GM04503 (cell line): ENCODE measurements at places on chromosomes 4 and X.

GRCh38 chr4:176788971-176789370, 3.8 kb downstream of the VEGFC start:
- no peak for DNase-seq

GRCh38 chr4:56681853-56682525, 893 bp upstream of the HOPX start:
- DNase-seq, result no peak

DNA sequence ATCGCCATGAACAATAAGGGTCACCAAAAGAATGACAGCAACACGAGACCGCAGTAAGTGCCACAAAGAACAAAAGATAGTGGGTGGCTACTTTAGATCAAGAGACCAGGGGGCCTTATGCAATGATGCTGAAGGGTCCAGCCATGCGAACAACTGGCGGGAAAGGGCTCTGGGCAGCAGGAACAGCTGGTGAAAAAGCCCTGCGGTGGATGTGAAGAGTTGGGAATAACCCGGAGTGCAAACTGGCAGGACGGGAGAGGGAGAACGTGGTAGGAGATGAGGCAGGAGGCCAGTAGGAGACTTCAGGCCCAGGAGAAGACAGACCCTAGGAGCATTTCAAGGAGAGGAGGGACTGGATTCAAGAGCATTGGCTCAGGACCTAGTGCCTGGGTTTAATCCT, 120.2 kb downstream of the AFAP1 start:
- no peak for DNase-seq

- DNase-seq, result no peak
Observed at GRCh38 chr4:167987285-167987684, 105.1 kb upstream of the ANXA10 start.

DNA sequence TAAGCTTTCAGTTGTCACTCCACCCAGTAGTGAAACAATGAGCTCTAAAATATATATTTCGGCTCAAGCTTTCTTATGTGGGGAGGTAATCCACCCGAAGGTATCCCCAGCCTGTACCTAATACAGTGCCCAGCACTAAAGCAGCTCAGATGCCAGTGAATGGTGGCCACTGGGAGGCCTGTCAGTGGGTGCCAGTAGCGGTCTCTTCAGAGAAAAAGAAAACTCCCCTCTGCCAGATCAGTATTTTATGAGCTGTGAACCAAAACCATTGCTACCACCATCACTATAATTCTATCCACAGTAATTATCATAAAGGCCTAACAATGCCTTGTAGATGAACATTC, 835 bp upstream of the NFKB1 start:
- no peak for DNase-seq

GRCh38 chr4:146155152-146155724, 20.3 kb upstream of the LSM6 start:
- no peak for DNase-seq

- no peak for DNase-seq
Observed at GRCh38 chr4:65007841-65008439, 598.7 kb upstream of the TECRL start.

DNA sequence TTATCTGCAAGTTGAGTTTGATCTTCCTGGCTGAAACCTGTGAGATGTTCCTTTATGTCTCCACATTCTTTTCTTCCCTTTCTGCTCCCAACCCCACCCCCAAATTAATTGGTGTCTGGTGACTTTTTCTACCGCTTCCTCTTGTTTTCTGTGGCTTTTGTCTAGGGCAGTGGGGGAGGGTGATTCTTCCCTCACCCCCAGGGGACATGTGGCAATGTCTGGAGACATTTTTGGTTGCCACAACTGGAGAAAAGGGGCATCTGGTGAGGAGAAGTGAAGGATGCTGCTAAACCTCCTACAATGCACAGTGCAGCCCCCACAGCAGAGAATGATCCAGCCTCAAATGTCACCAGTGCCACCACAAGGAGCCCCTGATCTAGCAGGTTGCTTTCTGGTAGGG, 152.9 kb downstream of the NHS start:
- no peak for DNase-seq

DNA sequence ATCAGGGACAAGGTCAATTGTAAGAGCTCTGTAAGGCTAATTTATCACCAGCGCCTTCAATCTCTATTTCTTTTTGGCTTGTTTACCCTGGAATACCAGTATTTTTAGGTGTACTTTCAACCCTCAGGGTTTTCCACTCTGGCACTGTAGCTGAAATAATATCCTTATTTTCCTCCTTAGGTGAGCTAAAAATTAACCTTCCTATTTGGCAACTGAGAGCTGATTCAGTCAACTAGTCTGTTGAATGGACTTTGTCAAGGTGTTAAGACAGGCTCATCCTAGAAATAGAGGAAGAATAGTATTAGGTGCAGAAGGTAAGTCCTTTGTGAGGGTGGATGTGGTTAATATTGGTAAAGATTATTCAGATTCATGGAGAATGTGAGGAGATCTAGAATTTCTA, 101.3 kb upstream of the BANK1 start:
- DNase-seq, result no peak

- no peak for DNase-seq
Observed at GRCh38 chr4:23290656-23291055, 597.9 kb downstream of the GBA3 start.

DNA sequence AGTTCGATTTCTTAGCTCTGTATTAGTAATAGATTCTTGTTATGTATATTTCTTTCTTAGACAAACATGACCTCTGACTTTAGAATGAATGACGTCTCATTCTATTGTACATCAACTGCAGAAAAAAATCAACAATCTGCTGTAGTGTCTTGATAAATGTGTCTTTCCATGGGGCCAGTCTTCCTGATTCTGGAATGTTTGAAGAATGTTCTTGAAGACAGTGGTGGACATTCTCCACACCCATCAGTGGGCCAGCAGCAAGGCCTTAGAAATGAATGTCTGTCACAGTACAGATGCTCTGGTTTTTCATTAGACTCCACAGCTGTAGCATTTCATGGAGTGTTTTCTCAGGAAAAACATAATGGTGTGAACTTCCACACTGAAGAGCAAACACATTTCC, 63.2 kb upstream of the FAM47B start:
- DNase-seq, result no peak

DNA sequence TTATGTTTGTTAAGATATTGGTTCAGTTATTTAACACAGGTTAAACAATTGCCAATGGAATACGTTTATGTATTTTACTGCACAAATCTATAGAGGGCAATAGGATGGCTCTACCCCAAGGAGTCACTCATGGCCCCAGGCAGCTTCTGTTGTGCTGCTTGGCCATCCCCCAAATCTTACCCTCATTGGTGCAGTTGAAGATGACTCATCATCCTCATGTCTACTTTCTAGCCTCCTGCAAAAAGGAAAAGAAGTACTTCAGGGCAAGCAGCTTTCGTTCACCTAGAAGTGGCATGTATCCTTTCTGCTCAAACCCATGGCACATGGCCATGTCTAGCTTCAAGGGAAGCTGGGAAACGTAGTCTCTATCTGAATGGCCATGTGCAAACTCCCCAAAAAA, 14.2 kb downstream of the PHOX2B start:
- no peak for DNase-seq

DNA sequence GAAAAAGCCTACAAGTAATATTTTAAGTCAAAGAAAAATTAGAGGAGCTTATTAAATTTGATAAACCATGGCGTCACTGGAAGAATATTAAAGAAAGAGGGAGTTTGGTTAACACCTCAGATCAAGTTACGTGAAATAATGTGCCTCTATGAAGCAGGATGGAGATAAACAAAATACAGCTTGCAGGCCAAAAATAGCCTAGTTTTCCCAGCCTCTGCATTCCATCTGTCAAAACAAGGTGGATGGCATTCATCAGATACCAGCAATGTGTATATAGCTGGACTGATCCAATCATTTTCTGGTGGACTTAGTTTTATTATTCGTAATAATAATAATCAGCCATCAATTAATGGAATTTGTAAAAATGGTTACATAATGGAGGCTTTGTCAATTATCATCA, 230.7 kb downstream of the NR3C2 start:
- no peak for DNase-seq

GRCh38 chr4:183202523-183202922, 103.5 kb downstream of the WWC2 start:
- DNase-seq, result no peak

GRCh38 chr4:95957054-95957453, 117.2 kb downstream of the PDHA2 start:
- no peak for DNase-seq

- no peak for DNase-seq
Observed at GRCh38 chr4:104492183-104492771, 2.4 kb downstream of the CXXC4 start.

- DNase-seq, result no peak
Observed at GRCh38 chr4:87680271-87680670, 30.2 kb downstream of the DMP1 start.

DNA sequence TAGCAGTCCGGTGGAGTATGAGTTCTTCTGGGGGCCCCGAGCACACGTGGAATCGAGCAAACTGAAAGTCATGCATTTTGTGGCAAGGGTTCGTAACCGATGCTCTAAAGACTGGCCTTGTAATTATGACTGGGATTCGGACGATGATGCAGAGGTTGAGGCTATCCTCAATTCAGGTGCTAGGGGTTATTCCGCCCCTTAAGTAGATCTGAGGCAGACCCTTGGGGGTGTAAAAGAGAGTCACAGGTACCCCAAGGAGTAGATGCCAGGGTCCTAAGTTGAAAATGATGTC, 852 bp downstream of the MAGEH1 start:
- no peak for DNase-seq

DNA sequence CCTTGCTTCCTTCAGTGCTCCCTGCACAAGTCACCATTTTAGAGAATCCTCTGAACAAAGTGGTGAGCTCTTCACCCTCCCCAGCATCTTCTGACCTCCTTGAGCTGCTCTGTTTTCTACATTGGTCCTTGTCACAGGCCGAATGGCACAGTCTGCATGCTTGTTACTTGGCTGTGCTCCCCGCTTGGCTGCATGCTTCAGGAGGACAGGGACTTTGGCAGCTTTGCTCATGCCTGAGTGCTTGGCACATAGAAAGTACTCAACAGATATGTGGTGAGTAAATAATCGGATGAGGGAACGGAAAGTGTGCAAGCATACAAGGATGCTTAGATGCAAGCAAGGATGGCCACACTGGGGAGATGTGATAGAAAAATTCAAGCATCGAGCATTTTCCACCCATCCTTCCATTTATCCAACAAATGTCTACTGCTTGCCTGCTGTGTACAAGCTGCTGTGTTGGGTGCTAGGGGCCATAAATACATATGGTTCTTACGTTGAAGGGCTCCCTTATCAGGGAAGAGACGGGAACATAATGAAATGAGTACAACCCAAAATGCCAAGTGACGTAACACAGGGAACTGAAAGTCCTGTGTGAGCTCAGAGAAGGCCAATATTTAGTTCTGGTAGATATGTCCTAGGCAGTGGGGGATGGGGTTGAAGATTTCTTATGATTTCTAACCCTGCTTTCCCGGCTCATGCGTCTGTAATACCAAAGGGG, 31.2 kb downstream of the SLC2A9 start:
- DNase-seq, result no peak

DNA sequence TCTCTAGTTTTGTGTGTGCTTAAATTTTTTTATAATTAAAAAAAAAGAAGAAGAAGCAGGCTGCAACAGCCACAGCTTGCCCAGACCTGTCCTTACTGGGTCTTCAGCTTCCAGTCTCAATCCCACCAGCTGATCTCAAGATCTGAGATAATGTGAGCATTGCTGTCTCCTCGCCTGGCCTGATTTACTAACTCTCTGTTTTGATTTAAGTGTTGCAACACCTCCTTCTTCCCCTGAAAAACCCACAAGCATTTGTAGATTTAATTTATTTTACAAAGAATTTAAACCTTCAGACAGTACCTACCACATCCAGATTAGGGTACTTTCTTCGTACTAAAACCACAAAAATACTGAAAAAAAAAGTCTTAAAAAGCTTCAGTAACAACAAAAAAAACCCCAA, 38.0 kb downstream of the FAM241A start:
- DNase-seq, result no peak

DNA sequence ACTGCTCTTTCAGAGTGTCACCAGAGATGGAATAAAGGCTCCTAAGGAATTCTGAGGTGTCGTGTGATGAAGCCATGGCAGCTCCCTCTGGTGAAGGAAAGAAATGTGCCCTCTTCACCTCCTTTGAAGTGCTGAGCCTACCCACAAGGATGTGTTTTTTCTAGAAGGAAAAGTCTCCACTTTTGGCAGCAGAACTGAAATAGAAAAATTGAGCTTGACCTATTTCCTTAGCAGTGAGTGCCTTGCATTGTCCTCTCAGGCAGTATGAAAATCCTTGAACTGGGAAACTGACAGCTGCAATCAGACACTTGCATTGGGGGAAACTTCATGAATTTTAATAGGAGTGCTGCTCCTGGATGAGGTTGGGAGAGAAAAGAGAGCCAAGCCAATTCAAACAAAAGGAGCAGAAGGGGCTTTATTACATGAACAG, 95.2 kb downstream of the DCLK2 start:
- no peak for DNase-seq

DNA sequence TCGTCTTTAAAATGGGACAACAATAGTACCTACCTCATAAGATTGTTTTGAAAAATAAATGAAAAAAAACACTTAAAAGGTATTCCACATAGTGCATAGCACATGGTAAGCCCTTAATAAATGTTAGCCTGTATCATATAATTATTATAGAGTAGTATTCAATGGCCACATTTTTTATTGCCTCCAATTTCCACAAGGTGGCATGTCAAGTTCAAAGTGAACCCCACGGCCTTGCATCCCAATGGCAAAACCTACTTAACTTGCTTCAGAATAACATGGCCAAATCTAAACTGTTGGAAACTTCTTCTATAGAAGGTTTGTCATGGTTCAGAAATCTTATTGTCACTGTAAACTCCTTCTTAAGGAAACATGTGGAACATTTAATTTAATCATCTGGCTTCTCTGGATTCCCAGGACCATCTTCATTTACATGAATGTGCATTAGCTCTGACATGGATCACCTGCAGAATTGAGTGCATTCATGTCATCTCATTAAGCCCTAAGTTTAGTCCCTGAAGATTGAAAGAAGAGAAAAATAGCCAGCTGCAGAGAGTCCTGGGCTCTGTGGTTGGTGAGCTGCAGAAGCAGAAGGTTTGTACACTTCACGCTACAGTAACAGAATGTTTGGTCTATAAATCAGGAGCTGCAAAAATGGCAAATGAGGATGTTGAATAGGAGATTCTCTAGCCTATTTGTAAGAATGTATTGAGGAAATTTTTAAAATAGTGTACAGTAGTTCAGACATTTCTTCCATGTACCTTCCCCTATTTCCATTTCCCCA, 61.0 kb downstream of the ANXA3 start:
- DNase-seq, result no peak

DNA sequence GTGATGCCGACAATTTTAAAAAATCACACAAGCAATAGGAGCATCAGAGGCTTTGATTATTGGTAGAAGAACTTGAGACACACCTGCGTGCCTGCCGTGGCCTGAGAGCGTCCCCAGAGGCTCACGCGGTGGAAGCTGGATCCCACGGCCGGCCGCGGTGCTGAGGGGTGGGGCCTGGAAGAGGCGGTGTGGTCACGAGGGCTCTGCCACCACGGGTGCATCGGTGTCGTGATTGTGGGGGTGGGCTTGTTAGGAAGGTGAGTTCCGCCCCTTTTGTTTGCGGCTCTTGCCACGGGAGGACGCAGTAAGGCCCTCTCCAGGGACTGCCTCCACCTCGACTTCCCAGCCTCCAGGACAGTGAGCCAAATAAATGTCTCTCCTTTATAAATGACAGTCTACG, 77.2 kb upstream of the ADRA2C start:
- no peak for DNase-seq
